ENCODE measurements at places on chromosomes 7 and 10.

GRCh38 chr10:132586739-132587138 lies 49.2 kb downstream of the INPP5A start:
- DNase-seq: no peak

GRCh38 chr7:36287371-36288241 lies 102.1 kb upstream of the ANLN start:
- DNase-seq: no peak

DNA sequence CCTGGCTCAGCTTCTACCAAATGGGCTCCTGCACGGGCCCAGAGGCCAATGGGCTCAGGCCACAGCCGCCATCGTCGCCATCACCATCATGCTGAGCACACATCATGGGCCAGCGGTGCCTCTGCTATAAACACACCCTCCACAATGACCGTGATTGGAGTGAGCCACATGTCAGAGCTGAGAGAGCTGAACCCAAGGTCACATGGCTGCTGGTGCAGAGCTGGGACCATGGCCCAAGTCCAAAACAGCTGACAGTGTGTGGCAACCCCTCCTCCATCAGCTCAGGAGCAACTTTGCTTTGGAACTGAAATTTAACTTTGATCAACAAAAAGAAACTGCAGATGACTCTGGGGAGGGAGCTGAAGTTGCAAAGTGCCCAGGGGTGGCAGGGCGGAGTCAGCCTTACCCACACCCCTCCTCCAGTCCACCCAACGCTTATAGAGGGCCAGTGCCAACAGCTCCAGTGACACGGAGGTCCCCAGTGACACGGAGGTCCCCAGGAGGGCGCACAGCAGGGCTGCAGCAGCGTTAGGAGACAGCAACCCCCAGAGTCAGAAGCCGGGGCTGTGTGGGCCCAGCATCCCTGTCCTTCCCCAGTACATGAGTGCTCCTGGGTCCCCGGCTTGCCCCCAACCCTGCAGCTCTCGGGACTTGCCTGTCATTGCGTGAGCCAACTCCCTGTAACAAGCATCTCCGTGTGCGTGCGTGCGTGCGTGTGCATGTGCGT lies 249.6 kb downstream of the ELFN1 start:
- no peak for DNase-seq

DNA sequence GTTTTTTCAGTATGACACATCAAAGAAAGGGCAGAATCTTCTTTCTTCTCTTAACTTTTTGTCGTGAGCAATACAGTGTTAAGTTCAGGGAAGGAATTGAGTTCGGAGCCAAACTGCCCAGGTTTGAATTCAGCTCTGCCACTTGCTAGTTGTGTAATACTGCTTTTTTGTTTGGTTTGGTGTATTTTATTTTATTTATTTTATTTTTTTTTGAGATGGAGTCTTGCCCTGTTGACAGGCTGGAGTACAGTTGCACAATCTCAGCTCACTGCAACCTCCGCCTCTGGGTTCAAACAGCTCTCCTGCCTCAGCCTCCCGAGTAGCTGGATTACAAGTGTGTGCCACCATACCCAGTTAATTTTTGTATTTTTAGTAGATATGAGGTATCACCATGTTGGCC lies 539.8 kb upstream of the GALNT17 start:
- no peak for DNase-seq

All from stimulated activated CD8-positive, alpha-beta memory T cell treated with anti-CD3 and anti-CD28 coated beads, Interleukin-2, amount 100 ng/mL, for 48 hours (primary cell).